ENCODE measurements at places on chromosomes 16 and 17. TPM values are rescaled to one million over a fixed set of nuclear protein-coding genes. Genes with fewer than 3 reads are reported as not detected.

DRC3 gene
- polyA plus RNA-seq, result 0.72 TPM

MTSS2 gene
- polyA plus RNA-seq, result 62.9 TPM

KRTAP4-6 gene
- not detected for polyA plus RNA-seq

PLA2G10 gene
- 0.04 TPM for polyA plus RNA-seq

ITGB4 gene
- 63.2 TPM for polyA plus RNA-seq

C1QTNF1 gene
- 6.0 TPM for polyA plus RNA-seq

CASKIN1 gene
- 0.29 TPM for polyA plus RNA-seq

GDPD3 gene
- 49.2 TPM for polyA plus RNA-seq

VAMP2 gene
- polyA plus RNA-seq, result 22.4 TPM

CDH13 gene
- 1.3 TPM for polyA plus RNA-seq

ACTG1 gene
- 5,708 TPM for polyA plus RNA-seq

PRM1 gene
- polyA plus RNA-seq, result not detected

SEPTIN12 gene
- not detected for polyA plus RNA-seq

KRT34 gene
- 0.19 TPM for polyA plus RNA-seq

SOX15 gene
- polyA plus RNA-seq, result 73.3 TPM

SPN gene
- polyA plus RNA-seq, result 1.1 TPM

PIK3R5 gene
- polyA plus RNA-seq, result 1.3 TPM

ENPP7 gene
- polyA plus RNA-seq, result not detected

SPIRE2 gene
- polyA plus RNA-seq, result 6.4 TPM

CALB2 gene
- polyA plus RNA-seq, result 6.3 TPM

SOCS1 gene
- polyA plus RNA-seq, result 1.9 TPM

PDE6G gene
- 0.12 TPM for polyA plus RNA-seq

ZG16B gene
- 0.77 TPM for polyA plus RNA-seq

SHISA9 gene
- polyA plus RNA-seq, result 0.04 TPM

TP53TG3B gene
- not detected for polyA plus RNA-seq

CPHXL2 gene
- not detected for polyA plus RNA-seq
